ENCODE measurements at places on chromosomes 4 and X. TPM values are rescaled to one million over a fixed set of nuclear protein-coding genes. Genes with fewer than 3 reads are reported as not detected.

- DNase-seq, result no peak
Observed at GRCh38 chr4:106909486-106910188, 126.5 kb downstream of the DKK2 start.

- no peak for DNase-seq
Observed at GRCh38 chrX:13492286-13492685, 77.1 kb upstream of the EGFL6 start.

DNA sequence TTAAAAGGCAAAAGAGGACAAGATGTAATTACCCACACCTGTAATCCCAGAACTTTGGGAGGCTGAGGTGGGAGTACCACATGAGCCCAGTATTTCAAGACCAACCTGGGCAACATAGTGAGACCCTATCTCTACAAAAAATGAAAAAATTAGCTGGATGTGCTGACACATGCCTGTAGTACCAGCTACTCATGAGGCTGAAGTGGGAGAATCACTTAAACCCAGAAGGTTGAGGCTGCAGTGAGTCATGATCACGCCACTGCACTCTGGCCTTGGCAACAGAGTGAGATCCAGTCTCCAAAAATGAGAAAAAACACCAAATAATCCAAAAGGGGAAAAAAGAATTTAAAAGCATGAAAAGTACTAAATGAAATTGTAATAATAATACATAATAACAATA lies 30.8 kb downstream of the NR0B1 start:
- no peak for DNase-seq

- no peak for DNase-seq
Observed at GRCh38 chr4:173282256-173282562, 51.9 kb downstream of the HMGB2 start.

IL21 gene
- not detected for total RNA-seq

TMSB15B gene
- total RNA-seq, result 20.9 TPM

All from progenitor cell of endocrine pancreas (in vitro differentiated cells).